Stimulated activated CD4-positive, alpha-beta T cell treated with anti-CD3 and anti-CD28 coated beads, Interleukin-4, amount 100 ng/mL, for 48 hours (primary cell): ENCODE measurements at places on chromosomes 16 and 17.

- peak; percentile 93 for DNase-seq
These were observed 9.8 kb downstream of the TMEM208 start for GRCh38 chr16:67236563-67237395.

GRCh38 chr17:9935408-9935807 lies 30.3 kb upstream of the RCVRN start:
- DNase-seq: no peak

DNA sequence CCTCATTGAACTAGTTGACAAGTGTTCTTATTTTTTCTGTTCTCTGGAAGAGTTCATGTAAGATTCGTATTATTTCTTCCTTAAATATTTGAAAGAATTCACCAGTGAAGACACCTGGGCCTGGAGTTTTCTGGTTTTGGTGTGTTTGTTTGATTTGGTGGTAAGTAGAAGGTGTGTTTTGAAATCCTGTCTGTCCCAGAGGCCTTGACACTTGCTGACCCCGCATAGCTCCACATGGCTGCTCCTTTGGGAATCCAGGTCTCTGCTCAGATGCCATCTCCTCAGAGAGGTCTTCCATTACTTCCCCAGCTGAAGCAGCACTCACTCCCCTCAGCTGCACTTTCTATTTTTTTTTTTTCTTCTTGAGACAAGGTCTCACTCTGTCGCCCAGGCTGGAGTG lies 5.7 kb upstream of the NUP93 start:
- DNase-seq: no peak

- DNase-seq: no peak
These were observed 41.6 kb upstream of the IRF8 start for GRCh38 chr16:85857406-85857805.

DNA sequence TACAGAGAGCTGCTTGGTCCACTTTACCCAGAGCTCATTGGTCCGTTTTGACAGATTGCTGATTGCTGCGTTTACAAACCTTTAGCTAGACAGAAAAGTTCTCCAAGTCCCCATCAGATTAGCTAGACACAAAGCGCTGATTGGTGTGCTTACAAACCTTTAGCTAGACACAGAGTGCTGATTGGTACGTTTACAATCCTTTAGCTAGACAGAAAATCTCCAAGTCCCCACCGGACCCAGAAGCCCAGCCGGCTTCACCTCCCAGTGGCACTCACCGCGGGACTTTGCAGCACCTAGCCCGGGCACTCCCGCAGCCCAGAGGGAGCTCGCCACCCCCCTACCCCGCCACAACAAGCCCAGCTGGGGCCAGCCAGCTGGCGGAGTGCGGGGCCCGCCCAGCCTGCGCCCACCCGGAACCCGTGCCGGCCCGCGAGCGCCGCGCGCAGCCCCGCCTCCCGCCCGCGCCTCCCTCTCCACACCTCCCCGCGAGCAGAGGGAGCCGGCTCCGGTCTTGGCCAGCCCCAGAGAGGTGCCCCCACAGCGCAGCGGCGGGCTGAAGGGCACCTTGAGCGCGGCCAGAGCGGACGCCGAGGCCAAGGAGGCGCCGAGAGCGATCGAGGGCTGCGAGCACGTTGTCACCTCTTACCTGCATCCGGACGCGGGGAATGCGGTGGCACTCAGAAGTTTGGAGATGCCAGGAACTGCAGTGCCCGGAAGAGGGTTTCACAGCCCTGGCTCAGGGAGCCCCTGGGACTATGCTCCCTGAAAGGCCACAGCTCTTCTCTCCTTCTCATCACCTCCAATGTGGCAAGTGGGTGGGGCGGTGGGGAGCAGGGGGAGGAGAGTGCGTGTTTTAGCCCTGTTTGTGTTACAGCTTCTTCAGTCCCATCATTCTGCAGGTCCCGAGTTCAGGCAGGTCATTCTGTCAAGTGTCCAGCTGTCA lies 1504.5 kb downstream of the CDH11 start:
- no peak for DNase-seq

- no peak for DNase-seq
These were observed 62.1 kb downstream of the GPRC5B start for GRCh38 chr16:19822533-19822932.
